Glutamatergic neuron (in vitro differentiated cells): ENCODE measurements at places on chromosomes 2 and 18. TPM values are rescaled to one million over a fixed set of nuclear protein-coding genes. Genes with fewer than 3 reads are reported as not detected.

GLI2 gene
- 3.9 TPM for total RNA-seq

UGT1A5 gene
- not detected for total RNA-seq

PIEZO2 gene
- total RNA-seq, result 50.1 TPM

TMEM37 gene
- total RNA-seq, result not detected

PTPRN gene
- total RNA-seq, result 104 TPM

KCNS3 gene
- total RNA-seq, result 5.5 TPM

TNS1 gene
- total RNA-seq, result 3.2 TPM

DNAJC5G gene
- total RNA-seq, result not detected

EMILIN1 gene
- total RNA-seq, result 3.2 TPM

WDR43 gene
- 32.5 TPM for total RNA-seq

HOXD11 gene
- not detected for total RNA-seq

TRAF3IP1 gene
- total RNA-seq, result 10.3 TPM

MDH1B gene
- 0.98 TPM for total RNA-seq

FRZB gene
- 2.2 TPM for total RNA-seq

DNA sequence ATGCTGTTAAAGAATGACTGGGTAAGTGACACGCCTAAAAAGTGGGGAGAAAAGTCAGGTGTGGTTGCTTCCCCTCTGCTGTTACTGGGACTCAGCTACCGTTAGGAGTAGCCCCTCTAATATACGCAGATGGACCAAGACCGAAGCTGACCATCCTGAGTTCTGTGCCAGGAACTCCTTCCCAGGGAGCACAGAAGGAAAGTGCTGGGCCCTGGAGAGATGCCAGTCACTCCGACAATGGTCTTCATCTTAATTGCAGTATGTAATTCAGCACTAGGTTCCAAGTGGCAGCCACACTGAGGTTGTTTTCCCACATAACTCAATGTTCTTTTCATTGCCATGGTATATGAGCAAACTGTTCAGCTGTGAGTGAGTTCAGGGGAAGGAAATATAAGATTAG, 19.6 kb upstream of the TMEM200C start:
- H3K4me1 ChIP-seq, result peaks cover 9% of the 10 kb centered on the region
- no peaks in the 10 kb centered on the region for H3K36me3 ChIP-seq
- no peak overlapping the region for H3K4me3 ChIP-seq
- H3K27ac ChIP-seq, result no peak overlapping the region
- no peak for DNase-seq

DNA sequence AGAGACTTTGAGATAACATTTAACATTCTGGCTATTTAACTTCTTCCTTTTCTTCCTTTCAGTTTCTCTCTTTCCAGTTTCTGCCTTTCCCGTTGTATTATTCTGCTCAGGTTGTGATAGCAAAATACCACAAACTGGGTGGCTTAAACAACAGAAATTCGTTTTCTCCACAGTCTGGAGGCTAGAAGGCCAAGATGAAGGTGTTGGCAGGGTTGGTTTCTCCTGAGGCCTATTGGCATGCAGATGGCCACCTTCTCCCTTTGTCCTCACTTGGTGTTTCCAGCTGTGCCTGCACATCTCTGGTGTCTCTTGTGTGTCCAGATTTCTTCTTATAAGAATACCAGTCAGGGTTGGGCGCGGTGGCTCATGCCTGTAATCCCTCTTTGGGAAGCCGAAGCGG, 34.0 kb downstream of the PHLPP1 start:
- no peak overlapping the region for H3K4me3 ChIP-seq
- no peak for DNase-seq
- no peak overlapping the region for H3K27ac ChIP-seq
- H3K27me3 ChIP-seq, result no peaks in the 10 kb centered on the region

DNA sequence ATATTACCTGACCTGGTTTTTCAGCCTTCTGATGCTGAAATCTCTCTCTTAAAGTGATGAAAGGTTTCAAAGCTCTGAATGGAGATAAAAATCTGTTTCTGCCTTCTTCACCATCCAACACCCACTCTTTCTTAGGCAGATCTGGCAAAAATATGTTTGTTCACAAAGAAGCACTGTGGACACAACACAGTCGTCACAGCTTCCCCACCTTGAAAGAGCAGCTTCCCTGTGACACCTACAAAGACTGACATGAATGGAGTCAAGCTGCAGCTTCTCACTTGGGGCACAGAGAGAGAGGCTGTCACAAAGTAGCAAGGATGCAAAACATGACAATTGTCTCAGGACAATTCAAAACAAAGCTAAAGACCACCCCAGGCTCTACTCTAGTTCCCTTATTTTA, 86.5 kb downstream of the ICOS start:
- H3K36me3 ChIP-seq, result no peaks in the 10 kb centered on the region
- no peaks in the 10 kb centered on the region for H3K27me3 ChIP-seq
- DNase-seq, result no peak
- H3K4me3 ChIP-seq, result no peak overlapping the region
- H3K4me1 ChIP-seq, result no peaks in the 10 kb centered on the region
- no peak overlapping the region for H3K27ac ChIP-seq

DNA sequence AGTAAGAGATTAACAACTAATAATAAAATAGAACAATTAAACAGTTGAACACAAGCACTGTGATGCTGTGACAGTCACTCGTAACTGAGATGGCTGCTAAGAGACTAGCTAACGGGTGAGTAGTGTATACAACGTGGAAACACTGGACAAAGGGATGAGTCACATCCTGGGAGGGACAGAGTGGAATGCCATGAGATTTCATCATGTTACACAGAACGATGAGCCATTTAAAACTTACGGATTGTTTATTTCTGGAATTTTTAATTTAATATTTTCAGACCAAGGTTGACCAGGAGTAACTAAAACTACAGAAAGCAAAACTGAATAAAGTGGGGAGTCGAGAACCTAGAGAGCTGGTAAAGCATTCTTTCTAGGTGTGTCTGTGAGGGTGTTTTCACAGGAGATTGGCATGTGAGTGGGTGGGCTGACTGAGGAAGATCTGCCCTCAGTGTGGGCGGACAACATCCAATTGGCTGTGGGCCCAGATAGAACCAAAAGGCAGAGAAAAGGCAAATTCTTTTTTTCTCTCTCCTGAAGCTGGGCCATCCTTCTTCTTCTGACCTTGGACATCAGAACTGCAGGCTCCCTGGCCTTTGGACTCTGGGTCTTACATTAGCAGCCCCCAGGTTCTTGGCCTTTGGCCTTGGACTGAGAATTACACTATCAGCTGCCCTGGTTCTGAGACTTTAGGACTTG, 14.6 kb downstream of the TMSB10 start:
- H3K36me3 ChIP-seq, result no peaks in the 10 kb centered on the region
- no peak overlapping the region for H3K27ac ChIP-seq
- no peak overlapping the region for H3K4me3 ChIP-seq
- H3K4me1 ChIP-seq, result no peaks in the 10 kb centered on the region

GRCh38 chr2:234258562-234259141, 208.2 kb downstream of the SPP2 start:
- no peak overlapping the region for H3K27ac ChIP-seq
- no peaks in the 10 kb centered on the region for H3K4me1 ChIP-seq
- H3K36me3 ChIP-seq, result no peaks in the 10 kb centered on the region
- H3K4me3 ChIP-seq, result no peak overlapping the region
- peaks cover 4% of the 10 kb centered on the region for H3K27me3 ChIP-seq
- DNase-seq, result no peak

DNA sequence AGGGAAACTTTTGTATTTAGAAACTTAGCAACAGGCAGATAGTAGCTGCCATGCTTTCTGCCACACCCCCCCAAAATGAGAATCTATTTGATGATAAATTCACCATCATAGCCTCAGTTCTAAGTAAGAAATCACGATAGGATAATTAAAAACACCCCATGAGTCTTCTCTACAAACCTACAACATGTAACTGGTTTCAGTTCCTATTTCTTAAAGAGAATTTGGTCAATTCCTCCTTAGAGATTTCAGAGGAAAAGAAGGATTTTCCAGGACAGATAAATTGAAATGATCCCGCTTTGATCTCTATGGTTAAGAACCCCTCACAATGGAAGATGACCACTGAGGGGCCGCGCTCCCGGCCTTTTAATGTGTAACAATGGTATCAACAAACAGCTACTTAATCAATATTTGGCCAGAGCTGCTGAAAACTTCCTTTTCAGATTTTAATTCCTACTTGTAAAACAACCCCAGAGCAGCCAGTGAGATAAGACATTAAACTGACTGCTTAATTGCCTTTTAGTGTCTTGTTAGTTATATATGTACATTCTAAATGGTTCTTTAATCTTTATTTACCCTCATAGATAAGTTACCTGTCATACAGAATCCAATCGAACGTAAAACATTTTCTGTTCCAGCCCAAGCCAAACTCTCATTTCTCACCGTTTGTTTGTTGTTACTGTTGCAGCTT, 10.1 kb downstream of the PAX3 start:
- peaks cover 26% of the 10 kb centered on the region for H3K27me3 ChIP-seq
- H3K4me1 ChIP-seq, result peaks cover 27% of the 10 kb centered on the region
- H3K36me3 ChIP-seq, result no peaks in the 10 kb centered on the region
- H3K4me3 ChIP-seq, result peak overlapping the region; percentile 76

- no peaks in the 10 kb centered on the region for H3K36me3 ChIP-seq
- H3K4me3 ChIP-seq, result peak overlapping the region; percentile 94
- no peak for DNase-seq
- H3K27ac ChIP-seq, result peak overlapping the region; percentile 95
- peaks cover 6% of the 10 kb centered on the region for H3K27me3 ChIP-seq
- H3K4me1 ChIP-seq, result peaks cover 23% of the 10 kb centered on the region
Observed at GRCh38 chr2:177265824-177266817, 1.6 kb upstream of the NFE2L2 start.

GRCh38 chr18:13562494-13563029, 163.8 kb downstream of the FAM210A start:
- peaks cover 2% of the 10 kb centered on the region for H3K27me3 ChIP-seq
- H3K4me3 ChIP-seq, result no peak overlapping the region
- H3K27ac ChIP-seq, result no peak overlapping the region
- H3K4me1 ChIP-seq, result peaks cover 6% of the 10 kb centered on the region

GRCh38 chr2:39778775-39779340, at the start of gene THUMPD2:
Gene THUMPD2, minus strand, starts transcription at chr2:39779258. Its CDS starts 19 bp downstream, at chr2:39779239.
- H3K4me3 ChIP-seq, result peak within 1 kb of the TSS; percentile 95
- peak; percentile 77 for DNase-seq
- H3K27me3 ChIP-seq, result peaks cover 2% of the 10 kb centered on the region
- H3K27ac ChIP-seq, result peak within 1 kb of the TSS; percentile 67
- peaks cover 9% of the 10 kb centered on the region for H3K4me1 ChIP-seq

DNA sequence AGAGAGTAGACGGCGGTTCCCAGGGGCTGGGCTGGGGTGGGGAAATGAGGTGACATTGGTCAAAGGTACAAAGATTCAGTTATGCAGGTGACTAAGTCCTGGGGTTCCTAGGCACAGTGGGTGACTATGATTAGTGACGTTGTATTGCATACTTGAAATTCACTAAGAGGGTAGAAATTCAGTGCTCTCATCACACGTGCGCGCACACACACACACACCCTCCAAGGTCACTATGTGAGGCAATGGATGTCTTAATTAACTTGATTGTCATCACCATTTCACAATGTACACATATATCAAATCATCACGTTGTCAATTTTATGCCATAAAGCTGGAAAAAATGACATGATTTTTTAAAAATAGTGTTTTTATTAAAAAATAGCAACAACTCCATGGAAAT, 92.9 kb upstream of the ALKAL2 start:
- H3K4me3 ChIP-seq, result no peak overlapping the region
- no peak for DNase-seq
- H3K27ac ChIP-seq, result no peak overlapping the region
- peaks cover 1% of the 10 kb centered on the region for H3K27me3 ChIP-seq
- peaks cover 15% of the 10 kb centered on the region for H3K36me3 ChIP-seq

DNA sequence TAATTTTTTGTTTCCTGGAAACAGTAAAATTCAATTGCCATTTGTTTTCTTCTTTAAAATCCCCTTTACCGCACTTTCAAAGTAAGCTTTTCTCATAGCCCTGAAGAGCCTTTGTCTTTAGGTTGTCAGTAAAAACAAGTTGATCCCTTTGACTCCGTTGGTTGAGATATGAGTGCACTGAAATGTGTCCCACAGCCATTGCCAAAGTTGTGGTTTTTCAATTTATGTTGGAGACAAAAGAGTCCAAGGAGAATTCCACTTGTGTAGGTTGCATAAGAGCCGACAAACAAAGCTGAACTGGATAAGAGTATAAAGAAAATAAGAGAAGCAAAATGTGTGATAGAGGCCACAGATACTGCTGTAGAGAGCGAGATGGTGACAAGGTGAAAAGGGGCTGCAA, 26.1 kb upstream of the HNMT start:
- no peaks in the 10 kb centered on the region for H3K27me3 ChIP-seq
- peaks cover 28% of the 10 kb centered on the region for H3K4me1 ChIP-seq
- H3K36me3 ChIP-seq, result no peaks in the 10 kb centered on the region
- no peak overlapping the region for H3K27ac ChIP-seq
- no peak for DNase-seq
- no peak overlapping the region for H3K4me3 ChIP-seq

GRCh38 chr2:7633566-7634153, 716.4 kb downstream of the RNF144A start:
- H3K36me3 ChIP-seq, result no peaks in the 10 kb centered on the region
- H3K27ac ChIP-seq, result no peak overlapping the region
- no peaks in the 10 kb centered on the region for H3K4me1 ChIP-seq
- H3K4me3 ChIP-seq, result no peak overlapping the region
- no peaks in the 10 kb centered on the region for H3K27me3 ChIP-seq
- DNase-seq, result no peak

DNA sequence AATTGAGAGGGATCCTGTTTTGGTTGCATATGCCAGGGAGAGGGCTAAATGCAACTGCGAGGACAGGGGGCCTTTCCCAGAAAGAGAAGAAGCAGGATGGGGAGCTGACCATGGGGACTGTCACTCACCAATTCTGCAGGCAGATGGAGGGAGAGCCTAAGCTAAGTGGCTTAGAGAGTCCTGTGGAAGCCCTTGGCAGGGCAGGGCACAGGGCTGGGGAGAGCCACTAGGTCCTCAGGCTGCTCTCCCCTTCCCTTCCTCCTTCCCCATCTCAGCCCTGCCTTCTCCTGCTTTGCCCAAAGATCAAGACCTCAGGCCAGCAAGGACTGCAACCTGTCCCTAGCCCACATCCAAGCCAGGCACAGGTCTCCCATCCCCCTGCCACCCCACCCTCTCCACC, 24.4 kb upstream of the CATIP start:
- peaks cover 34% of the 10 kb centered on the region for H3K4me1 ChIP-seq
- DNase-seq, result no peak
- no peak overlapping the region for H3K27ac ChIP-seq
- H3K36me3 ChIP-seq, result no peaks in the 10 kb centered on the region
- H3K4me3 ChIP-seq, result no peak overlapping the region

GRCh38 chr2:223260681-223261080, 208.7 kb downstream of the KCNE4 start:
- no peaks in the 10 kb centered on the region for H3K4me1 ChIP-seq
- DNase-seq, result no peak
- H3K27ac ChIP-seq, result no peak overlapping the region
- H3K4me3 ChIP-seq, result no peak overlapping the region
- H3K36me3 ChIP-seq, result no peaks in the 10 kb centered on the region

DNA sequence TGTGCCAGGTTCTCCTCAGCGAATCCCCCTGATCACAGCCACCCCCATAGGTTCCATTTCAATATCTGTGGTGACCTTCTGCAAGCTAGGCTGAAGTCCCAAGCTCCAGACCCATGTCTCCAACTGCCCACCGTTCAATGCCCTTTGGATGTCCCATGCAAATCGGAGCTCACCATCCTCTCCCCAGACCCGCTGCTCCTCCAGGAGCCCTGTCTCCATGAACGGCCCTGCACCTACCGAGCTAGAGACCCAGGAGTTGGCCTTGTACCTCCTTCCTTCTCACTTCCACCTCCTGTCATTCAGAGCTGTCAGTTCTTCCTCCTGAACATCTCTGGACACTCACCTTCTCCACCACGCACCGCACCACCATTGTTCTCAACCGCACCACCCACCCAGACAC, 1.0 kb upstream of the FAHD2A start:
- no peak for DNase-seq
- peaks cover 10% of the 10 kb centered on the region for H3K4me1 ChIP-seq
- H3K4me3 ChIP-seq, result peak overlapping the region; percentile 96
- H3K27me3 ChIP-seq, result peaks cover 10% of the 10 kb centered on the region
- H3K27ac ChIP-seq, result peak overlapping the region; percentile 10
